ENCODE measurements at places on chromosomes 3 and 15.

DNA sequence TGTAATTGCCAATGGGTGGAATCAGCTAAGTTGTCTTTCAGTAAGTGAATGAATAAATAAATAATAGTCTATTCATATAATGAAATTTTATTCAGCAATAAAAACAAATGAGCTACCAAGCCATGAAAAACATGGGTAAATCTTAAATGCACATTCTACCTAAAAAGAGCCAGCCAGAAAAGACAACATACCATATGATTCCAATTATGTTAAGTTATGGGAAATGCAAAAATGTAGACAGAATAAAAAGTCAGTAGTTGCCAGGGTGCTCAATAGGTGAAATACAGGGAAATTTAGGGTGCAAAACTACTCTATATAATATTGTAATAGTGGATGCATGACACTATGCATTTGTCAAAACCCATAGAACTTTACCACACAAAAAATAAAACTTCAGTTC lies 277.2 kb upstream of the EPHA6 start:
- DNase-seq: no peak

GRCh38 chr3:160259589-160259988 lies 34.4 kb downstream of the C3orf80 start:
- DNase-seq: no peak

GRCh38 chr3:197592361-197593045 lies 36.7 kb upstream of the BDH1 start:
- no peak for DNase-seq

DNA sequence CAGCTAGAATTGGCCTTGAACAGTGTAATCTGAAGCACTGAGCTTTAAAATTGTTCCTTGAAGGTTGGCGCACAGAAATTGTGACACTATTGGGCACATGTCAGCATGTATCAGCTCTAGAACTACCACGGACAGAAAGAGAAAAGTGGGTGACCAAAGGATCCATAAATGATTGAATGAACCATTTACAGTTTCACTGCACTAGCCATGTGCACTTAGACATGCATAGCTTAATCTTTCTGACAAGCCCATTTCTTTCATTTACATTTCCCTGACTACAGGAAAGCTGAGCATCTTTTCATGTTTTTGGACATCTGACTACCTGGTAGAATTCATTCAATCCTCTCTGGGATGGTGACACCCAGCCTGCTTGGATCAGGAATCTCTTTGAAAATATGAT lies 36.2 kb downstream of the NUDT16 start:
- DNase-seq: no peak

- DNase-seq: no peak
Measured at GRCh38 chr3:57815036-57815435, 58.9 kb downstream of the SLMAP start.
